ENCODE measurements at places on chromosomes 7 and 10.
A peak's percentile ranks its signal among the peaks of the same experiment; 100 is the strongest.

DNA sequence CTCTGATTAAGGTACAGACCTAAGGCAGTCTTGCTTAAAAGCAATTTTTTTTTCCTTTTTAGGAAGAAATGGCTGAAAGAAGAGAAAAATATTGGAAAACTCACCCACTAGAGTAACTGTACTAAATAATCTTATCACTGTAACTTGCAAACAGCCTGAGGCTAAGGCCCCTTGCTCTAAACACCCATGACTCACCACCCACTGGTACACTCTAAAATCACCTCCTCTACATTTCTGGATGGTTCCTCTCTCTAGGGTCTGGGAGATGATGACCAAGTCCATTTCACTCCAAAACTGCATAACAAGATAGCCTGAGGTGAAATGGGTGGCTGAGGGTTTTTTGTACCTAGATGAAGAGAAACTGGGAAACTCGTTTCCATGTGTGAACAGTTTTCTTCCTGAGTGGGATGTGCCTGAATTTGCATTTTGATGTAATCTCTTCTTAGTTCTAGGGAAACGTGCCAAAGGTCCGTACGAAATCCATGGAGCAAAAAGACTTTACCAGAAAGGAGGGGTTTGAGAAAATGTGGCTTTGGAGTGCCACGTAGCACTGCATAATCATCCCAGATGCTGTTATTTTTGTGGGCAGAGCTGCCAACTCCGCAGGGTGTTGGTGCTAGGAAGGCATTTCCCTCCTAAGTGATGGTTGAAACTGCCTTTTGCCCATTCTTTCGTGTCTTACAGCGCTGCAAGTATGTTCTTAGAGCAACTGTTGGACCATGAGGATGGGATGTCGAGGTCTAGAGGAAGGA lies 113.5 kb upstream of the C10orf90 start:
- DNase-seq: no peak

GRCh38 chr7:65827366-65827765 lies 45.5 kb upstream of the VKORC1L1 start:
- no peak for DNase-seq

GRCh38 chr10:49329146-49329505 lies 30.2 kb downstream of the C10orf71 start:
- DNase-seq: no peak

GRCh38 chr10:127069436-127069835 lies 127.0 kb downstream of the INSYN2A start:
- DNase-seq: no peak

- DNase-seq: peak; percentile 80
Observed at GRCh38 chr10:130300608-130301020, 164.4 kb downstream of the GLRX3 start.

DNA sequence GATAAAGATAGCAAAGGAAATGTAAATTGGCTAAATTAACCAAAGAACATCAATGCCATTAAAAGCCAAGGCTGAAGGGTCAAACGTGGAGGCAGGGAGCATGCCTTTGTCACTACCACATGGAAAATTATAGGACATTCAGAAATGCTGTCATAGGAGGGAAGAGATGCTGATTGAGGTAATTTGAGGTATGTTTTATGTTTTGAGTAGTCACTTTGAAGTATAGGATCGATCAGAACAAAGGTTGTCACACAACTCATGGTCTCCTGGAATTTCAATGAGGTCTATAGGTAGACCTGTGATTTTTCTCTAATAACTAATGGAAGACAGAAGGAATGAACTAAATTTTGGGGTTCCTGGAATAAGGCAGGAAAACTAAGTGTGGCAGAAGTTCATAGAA lies 149.8 kb downstream of the SEMA3A start:
- DNase-seq: no peak

GRCh38 chr7:104823177-104823576 lies 190.8 kb upstream of the KMT2E start:
- no peak for DNase-seq

GRCh38 chr7:76206633-76207032 lies 4.9 kb downstream of the SRRM3 start:
- DNase-seq: peak; percentile 58

DNA sequence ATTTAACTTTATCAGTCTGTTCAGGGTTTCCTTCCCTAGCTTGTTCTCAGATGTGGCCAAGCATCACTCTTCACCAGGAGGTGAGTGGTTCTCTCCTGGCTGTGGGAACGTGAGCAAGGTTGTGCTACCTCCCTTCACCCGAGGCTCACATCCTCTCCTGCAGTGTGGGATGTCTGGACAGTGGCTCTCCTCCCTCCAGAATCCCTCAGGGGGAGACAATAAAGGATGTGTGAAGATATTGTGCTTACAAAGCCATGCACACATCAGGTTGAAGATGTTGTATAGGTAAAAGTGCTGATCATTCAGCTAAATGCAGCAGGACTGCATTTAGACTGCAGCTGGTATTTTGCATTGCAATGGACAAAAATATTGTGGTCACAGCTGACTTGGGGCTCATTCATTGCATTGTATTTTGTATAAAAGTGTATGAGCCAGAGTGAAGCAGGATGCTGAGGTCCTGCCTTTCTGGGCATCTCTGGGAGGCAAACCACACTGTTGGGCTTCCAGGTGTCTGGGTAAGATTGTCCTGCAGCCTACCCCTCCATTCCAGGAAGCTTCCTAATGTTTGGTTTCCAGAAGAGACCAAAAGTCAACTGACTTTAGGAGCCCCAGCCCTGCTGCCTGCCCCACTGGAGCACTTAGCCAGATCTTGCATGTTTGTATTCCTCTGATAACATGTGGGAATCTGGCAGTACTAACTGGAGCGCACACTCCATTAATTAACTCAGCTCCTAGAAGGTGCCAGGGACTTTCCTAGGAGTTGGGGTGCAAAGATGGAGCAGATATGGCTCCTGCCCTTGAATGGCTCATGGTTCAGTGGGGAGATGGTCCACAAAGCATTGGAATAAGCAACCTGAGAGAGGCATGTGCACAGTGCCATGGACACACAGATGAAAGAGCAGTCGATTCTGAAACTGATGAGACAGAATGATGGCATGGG lies 292.5 kb upstream of the ZNF32 start:
- no peak for DNase-seq

DNA sequence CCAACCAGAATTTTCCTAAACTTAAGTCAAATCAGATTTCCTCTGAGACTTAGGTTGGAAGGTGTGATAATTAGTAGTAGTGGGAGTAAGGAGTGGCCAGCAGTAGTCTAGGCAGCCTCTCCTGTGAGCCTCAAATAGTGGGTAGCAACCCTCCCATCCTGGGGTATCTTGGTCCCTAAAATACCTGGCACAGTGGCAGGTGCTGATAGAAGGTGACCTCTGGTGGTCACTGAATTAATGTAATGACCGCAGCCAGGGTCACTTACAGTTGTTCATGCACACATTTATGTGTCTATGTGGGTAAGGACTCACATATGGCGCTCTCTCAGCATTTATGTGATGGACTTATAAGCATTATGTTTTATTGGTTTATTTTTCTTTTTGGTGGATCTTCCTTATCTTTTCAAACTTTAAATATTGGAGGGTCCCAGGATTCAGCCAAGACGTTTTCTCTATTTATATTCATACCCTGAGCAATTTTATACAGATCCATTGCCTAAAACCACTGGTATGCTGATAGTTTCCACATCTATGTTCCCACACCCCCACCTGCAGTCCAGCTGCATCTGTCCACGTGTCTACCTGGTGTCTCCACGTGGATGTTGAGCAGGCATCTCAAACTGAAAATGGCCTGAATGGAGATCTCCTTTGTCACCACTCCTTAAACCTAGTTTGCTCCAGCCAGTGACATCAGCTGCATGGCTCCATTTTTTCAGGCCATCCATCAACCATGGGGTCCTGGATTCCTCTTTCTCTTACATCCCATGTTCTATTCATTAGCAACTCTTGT lies 18.3 kb downstream of the BMPER start:
- DNase-seq: no peak

GRCh38 chr7:89761173-89761572 lies 393.1 kb upstream of the STEAP1 start:
- DNase-seq: no peak

- DNase-seq: no peak
Observed at GRCh38 chr10:113292743-113293142, 260.1 kb upstream of the HABP2 start.

- DNase-seq: no peak
Observed at GRCh38 chr10:2798336-2799022, 268.9 kb upstream of the PFKP start.

GRCh38 chr7:30177965-30178364 lies 43.2 kb downstream of the MTURN start:
- no peak for DNase-seq

DNA sequence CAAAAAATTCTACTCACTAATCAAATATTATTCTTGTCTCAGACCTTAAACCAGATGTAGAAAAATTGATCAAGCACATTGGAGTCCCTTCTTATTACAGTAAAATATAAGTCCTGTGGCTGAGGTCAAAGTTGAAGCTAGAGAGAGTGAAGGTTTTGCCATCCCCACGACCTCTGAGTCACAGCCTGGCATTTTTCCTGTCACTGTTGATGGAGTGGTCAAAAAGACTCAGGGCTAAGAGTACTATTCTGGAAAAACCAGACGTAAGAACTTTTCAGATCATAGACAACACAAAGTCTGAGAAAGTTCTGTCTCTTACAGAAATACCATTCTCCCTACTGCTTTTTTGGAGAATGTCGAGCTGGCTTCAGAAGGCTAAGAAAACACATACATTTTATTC lies 323.7 kb upstream of the ANKRD30A start:
- peak; percentile 24 for DNase-seq

- no peak for DNase-seq
Observed at GRCh38 chr7:149191851-149192250, 3.5 kb upstream of the ZNF282 start.

- DNase-seq: no peak
Observed at GRCh38 chr10:31953080-31953479, 24.4 kb upstream of the ARHGAP12 start.

DNA sequence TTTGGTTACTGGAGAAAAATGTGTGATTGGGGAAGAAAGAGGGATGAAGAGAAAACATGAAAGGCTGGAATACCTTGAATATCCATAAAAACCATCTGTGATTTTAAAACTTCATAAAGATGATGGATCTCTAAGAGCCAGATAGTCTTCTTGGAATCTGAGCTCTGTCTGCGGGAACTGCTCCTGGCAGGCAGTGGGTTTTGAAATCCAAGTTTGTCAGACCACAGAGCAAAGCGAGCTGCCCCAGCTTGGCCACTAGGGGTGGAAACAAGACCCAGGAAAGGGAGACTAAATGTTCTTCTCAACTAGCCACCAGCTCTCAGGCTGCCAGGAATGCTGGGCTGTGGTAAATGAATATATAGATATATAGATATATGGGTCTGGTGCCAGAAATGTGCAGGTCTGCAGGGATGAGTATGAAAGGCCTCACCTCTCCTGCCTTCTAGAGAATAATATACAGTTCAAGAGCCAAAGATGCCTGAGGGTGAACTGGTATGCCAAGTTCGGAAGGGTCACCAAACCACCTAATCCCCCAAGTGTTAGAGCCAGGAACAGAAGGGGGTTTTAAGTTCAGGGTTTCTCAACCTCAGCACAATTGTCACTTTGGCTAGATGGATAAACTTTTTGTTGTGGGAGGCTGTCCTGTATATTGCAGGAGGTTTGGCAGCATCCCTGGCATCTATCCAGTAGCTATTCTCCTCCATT lies 208.8 kb downstream of the KCNMA1 start:
- DNase-seq: peak; percentile 75

DNA sequence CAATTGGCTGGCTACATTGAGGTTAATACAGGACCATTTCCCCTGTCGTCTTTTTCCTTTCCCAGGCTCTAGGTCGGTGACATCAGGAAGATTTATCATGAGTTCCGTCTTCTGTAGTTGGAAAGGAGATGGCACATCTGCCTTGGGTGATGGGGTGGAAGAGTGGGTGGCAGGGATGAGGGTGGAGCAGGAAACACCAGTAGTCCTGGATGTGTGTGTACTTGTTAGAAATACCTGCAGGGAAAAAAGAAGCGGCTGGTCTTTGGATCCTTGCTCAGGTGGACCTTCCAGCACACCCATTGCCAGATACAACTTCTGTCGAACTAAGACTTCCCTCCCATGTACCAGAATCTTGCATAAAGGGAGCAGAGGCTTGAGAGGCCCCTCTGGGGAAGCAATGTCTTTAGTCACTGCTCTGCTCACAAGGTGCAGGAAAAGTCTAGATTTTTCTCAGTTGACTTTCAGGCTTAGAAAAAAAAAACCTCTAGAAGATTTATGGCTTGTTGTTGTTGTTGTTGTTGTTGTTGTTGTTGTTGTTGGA lies 516.8 kb upstream of the GALNT17 start:
- no peak for DNase-seq

GRCh38 chr7:158975526-158976467 lies 119.4 kb downstream of the DYNC2I1 start:
- no peak for DNase-seq

DNA sequence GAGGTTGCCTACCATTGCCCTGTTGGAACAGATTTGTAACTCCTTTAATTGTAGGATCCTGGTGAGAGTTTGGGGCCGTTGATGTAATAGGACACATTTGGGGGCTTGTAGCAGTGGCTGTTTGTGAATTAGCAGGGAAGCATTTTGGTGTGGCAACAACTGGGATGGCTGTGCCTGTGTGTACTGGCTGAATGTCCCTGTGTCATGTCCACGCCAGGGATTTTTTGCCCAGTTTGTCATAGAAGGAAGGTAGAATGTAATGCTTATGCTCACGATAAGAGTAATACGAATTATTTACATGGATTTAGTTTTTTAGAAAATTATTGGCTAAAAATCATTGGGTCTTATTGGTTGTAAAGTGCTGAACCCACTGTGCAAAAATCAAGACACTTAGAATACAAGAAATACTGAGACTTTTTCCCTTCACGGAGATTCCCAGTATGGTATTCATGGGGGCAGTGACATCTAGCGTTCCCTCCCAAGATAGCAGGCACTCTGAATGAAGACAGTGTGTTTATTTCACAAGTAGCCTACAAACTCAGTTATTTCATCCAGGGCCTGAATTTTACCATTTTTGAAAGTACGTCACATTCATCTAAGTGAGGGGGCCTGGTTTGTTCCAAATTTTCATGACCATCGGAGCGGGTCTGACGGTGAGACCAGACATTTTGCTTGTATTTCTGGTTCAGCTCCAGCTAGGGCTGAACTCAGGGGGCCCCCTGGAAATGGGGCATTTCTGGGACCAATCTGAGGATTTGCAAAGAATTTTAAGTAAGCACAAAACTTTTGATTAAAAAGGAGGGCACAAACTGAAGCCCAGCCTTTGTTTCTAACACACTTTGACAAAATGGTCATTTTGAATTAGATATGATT lies 74.7 kb downstream of the CACNB2 start:
- peak; percentile 12 for DNase-seq

- DNase-seq: no peak
Observed at GRCh38 chr7:76512941-76513816, 2.8 kb downstream of the UPK3B start.

DNA sequence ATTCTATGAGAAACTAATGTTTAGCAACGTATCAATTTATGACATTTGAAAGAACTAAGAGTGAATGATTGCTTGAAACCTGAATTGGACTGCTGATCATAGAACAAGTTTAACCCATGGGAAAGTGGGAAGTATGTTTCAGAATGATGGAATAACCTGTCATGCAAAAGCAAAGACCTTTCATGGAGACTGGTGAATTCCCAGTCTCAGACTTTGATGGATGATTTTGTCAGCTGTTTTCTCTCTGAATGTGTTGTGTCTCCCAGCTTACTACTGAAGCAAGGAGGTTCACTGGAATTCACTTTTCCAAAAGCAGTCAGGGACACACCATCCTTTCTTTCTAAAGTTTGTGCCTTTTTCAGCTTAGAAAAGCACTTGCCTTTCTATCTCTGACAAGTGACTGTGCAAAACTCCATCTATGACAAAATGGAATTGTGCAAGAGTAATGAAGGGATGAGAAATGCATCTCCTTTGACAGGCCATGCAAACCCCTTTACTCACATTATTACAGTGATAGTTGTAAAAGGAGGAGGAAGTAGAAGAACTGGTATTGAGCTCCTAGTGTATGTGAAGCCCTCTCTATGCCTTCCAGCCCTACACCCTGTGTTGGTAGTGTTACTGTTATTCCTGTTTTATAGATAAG lies 176.1 kb downstream of the PRKG1 start:
- DNase-seq: no peak
